Sigmoid colon (tissue), 7 donors: ENCODE measurements at places on chromosomes 4 and X. TPM values are rescaled to one million over a fixed set of nuclear protein-coding genes. Genes with fewer than 3 reads are reported as not detected.

GRCh38 chr4:187474238-187474637, 521.3 kb upstream of the ZFP42 start:
- DNase-seq: no peak

GRCh38 chrX:149493567-149494562, 11.2 kb downstream of the IDS start:
- no peak for DNase-seq

DNA sequence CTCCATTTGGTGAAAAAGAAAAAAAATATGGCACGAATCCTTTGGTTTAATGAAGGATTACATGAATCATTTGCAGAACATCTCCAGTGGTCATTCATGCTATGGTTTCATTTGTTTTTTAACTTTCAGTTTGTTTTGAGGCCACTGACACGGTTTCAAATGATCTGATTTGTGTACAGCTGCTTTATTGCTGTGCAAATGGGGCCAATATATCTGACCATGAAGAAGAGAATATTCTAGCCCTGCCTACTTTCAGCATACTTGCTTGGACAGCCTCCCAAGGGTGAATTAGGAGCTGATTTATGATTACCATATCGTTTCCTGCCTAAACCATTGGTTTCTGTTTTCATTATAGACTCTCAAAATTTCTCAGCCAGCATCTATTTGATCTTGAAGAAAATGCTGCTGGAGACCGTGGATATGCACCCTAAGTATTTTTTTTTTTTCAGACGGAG, 30.7 kb downstream of the SPARCL1 start:
- DNase-seq: no peak

The KLF8 gene
- total RNA-seq: 10.3 TPM
